ENCODE measurements at places on chromosomes 6 and 20.

DNA sequence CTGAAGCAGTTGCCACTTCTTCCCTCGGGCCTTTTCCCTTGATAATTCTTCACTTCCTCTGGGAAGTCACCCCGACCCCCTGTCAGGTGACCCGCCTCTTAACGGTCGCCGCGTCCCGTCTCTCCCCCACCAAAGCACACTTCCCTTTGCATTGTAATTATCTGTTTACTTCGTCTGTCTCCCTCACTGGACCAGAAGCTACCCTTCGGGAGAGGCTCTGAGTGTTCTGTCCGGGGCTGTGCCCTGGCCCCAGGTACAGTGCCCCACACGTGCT lies 771 bp upstream of the SNAI1 start:
- DNase-seq, result no peak

DNA sequence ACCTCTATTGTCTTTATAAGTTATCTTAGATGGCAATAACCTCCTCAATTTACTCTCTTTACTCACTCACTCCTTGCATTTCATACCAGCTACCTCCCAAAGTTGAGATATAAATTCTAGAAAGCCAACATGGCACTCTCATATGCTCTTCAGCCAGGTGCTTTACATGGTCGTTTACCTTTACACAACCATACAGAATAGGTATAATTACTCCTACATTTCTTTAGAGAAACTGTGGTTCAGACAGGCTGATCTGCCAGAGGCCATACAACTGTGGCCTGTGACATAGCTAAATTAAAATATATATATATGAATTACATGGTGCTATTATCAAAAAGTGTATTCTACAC lies 45.7 kb downstream of the HBS1L start:
- no peak for DNase-seq

GRCh38 chr6:109048176-109048575 lies 46.5 kb downstream of the SESN1 start:
- DNase-seq, result no peak

GRCh38 chr6:163992701-163993100 lies 578.2 kb downstream of the QKI start:
- no peak for DNase-seq

DNA sequence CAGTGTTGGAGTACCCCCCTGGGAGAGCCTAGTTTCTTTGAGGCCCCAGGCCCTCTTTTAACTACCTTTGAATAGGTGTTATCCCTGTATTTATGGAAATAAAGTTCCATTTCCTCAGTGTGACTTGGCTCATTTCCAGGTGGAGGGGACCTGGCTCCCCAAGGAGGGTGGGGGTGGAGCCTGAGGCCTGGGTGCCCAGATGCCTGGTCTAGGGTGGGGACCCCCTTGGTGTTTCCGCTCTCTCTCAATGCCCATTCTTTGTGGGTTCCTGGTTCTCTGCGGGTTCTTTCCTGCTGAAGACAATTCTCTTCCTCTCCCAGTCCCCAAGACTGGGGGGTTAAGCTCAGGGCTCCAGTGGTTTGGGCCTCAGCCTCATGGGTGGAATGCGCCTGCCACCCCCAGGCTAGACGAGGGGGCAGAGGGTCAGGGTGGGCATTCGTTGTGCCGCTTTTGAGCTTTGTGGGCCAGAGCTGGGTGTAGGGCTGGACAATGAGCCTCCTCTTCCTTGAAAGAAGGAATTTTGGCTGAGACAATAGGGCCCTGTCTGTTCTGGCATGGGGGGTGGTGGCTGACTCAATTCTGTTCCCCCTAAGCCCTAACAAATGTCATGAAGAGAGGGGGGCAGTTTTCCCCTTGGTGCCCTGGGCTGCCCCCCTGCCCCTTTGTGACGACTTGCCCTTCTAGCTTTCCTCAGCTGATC lies 686 bp upstream of the EGFL8 start:
- DNase-seq, result no peak

GRCh38 chr20:6333110-6333509 lies 210.3 kb upstream of the FERMT1 start:
- no peak for DNase-seq

DNA sequence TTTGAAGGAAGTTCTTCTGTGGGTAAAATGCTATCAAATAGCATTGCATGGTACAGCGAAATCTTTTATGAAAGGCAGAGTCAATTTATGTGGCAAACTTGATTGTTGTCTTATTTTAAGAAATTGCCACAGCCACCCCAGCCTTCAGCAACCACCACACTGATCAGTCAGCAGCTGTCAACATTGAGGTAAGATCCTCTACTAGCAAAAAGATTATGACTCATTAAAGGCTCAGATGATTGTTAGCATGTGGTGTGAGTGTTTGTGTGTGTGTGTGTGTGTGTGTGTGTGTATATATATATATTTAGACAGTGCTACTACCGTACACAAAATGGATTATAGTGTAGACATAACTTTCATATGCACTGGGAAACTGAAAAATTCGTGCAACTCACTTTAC lies 27.8 kb downstream of the LRRN4 start:
- no peak for DNase-seq

DNA sequence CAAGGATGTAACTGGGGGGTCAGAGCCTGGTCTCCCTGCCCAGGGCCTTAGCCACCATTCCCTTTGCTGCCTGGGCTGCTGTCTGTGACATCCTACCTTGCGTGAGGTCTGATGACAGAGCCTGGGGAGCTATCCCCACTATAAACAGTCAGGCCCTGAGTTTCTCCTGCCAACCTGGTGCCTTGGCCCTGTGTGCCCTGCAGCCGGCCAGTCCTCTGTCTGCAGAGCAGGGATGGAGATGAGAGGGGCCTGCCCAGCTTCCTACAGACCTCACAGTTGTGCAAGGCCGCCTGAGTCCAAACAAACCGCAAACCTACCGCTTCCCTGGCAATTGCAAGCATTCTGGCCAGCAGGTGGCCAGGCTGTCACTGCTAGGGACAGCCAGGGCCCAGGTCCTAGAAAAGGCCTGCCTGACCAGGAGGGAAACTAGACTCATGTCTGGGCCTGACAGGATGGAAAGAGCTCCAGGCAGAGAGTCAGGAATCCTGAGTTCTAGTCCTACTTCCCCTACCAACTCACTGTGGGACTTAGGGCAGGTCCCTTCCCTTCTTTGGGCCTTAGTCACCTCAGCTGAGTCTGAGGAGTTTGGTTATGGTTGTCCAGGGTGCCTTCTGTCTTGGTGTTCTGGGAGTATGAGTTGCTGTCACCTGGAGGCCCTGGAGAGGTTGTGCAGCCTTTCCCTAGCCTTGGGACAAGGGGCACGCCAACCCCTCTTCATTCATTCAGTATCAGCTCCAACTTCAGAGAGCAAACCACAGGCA lies 86.2 kb downstream of the VEGFA start:
- peak; percentile 19 for DNase-seq

GRCh38 chr6:146154197-146154596 lies 125.3 kb downstream of the GRM1 start:
- no peak for DNase-seq

DNA sequence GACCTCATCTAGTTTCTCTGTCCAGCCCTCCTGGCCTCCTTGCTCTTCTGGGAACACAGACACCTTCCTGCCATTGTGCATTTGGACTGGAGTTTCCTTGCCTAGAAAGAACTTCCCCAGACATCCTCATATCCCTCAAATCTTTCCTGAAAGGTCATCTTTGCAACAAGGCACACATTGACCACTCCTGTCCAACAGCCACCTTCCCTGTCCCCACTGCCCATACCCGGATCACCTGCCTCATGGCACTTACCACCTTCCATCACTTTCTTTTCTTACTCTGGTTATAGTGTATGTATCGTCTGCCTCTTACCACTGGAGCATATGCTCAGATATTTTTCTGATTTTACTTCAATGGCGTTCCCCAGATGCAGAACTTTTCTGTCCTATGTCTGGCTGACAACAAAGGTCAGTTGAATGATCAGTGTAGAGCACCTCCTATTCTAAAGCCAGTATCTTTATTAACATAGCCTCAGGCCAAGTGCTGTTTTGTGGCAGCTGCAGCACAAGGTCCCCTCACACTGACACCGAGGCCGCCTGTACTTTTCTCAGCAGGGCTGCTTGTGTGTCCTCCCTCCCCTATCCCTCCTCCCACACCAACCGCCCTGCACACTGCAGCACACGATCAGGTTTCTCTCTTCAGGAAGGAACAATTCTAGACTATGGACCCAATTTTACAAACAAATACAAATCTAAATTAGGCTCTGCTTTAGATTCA lies 4.1 kb downstream of the HLA-C start:
- no peak for DNase-seq

- DNase-seq, result peak; percentile 81
These were observed 16.8 kb upstream of the ARMC12 start for GRCh38 chr6:35719830-35720733.

GRCh38 chr6:143504369-143504768 lies 7.2 kb downstream of the FUCA2 start:
- DNase-seq, result no peak

GRCh38 chr6:46816626-46817025 lies 23.4 kb downstream of the MEP1A start:
- no peak for DNase-seq

DNA sequence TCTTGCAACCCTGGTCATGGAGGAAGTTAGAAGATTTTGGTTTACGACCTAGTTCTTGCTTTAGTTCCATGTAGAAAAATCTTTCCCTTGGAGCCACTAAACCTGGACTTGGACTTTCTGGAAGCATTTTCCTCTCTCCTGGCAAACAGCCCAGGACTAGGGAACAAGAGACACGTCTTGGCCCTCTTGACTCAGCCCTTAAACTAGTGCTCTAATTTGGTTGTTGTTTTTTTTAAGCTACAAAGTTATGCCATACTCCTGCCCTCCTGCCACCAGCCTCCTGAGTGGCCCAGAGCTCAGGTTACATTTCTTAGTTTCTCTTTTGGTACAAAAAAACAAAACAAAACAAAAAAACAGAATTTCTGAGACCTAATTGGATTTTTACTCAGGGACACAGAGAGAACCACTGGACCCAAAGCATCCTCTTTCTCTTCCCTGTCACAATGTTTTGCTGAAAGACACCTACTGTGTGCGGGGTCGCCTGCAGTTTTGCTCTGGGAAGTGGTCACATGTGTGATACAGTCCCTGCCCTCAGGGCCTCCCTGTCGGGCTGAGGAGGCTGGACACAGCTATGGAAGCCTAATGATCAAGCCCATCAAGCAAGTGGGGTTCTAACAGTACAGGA lies 32.3 kb upstream of the SCUBE3 start:
- no peak for DNase-seq

DNA sequence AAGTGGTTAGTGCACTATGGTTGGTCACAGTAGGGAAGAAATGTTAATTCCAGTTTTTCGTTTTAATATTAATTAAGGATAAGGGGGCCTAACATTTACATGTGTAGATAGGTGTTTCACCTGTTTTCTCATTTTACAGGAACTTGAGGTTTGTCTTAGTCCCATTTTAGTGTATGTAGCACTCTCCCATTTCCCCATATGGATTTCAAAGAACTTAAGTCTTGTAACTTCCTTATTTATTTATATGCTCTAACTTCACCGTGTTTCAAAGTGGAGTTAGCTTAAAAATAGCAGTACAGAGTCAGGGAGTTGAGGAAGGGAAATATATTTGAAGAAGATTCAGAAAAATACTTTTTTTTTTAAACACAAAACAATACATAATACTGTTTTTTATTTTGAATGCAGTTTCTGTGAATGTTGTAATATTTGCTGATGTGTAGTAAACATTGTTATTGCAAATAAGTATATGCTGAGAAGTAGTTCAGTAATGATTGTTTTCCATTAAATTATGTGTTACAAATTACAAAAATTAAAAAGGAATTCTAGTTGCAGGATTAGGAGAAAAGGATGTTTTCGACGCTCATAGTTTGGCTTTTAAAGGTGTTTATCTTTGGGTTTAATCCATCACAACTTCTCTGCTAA lies 3.5 kb downstream of the SCAF8 start:
- DNase-seq, result peak; percentile 49

- DNase-seq, result no peak
These were observed 118.3 kb downstream of the RALGAPA2 start for GRCh38 chr20:20594171-20594530.

Measured in CD14-positive monocyte (primary cell).